ENCODE measurements at places on chromosomes 3 and 15.

DNA sequence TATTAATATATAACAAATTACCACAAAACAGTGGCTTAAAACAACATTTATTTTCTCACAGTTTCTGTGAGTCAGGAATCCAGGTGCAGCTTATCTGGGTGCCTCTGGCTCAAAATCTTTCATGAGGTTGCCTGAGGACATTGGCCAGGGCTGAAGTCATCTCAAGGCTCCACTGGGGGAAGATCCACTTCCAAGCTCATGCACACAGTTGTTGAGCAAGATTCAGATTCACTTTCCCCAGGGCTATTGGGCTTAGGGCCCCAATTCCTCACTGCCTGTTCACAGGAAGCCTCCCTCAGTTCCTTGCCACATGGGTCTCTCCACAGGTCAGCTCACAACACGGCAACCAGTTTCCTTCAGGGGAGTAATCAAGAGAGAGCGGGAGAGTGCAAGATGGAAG is 35.0 kb downstream of the RFTN1 start:
- DNase-seq, result no peak

DNA sequence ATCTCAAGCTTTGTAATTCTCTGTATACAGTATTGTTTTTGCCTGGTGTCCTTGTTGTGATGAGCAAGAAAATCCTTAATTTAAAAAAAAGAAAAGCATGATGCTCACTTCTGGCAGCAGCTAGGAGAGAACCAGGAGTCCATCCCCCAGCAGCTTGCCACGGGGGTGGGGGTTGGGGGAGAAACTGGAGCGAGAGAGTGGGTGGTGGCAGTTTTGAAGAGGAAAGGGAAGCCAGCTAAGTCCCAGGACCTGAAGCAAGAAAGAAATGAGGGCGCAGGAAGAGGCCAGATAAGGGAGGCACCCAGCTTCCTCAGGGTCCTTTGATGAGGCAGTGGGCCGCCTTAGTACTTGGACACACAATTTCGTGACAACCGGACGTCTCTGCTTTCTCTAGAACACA is 23.5 kb downstream of the CHAC1 start:
- no peak for DNase-seq

DNA sequence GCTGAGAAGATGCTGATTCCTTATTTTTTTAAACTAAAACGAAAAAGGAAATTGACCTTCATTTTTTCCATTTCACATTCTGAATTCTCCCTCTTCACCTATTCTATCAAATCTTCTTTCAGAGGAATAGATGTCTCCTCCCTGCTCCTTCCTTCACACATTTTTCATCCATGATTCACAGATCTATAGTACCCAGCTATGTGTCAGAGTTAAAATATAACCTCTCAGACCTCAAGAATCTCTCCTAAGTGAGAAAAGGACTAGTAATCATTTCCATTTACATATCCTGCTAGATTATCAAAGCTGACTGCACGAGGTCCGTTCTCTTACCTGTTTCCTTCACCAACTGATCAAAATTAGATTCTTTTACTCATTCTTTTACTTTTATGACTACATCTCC is 1297.6 kb upstream of the ALCAM start:
- no peak for DNase-seq

DNA sequence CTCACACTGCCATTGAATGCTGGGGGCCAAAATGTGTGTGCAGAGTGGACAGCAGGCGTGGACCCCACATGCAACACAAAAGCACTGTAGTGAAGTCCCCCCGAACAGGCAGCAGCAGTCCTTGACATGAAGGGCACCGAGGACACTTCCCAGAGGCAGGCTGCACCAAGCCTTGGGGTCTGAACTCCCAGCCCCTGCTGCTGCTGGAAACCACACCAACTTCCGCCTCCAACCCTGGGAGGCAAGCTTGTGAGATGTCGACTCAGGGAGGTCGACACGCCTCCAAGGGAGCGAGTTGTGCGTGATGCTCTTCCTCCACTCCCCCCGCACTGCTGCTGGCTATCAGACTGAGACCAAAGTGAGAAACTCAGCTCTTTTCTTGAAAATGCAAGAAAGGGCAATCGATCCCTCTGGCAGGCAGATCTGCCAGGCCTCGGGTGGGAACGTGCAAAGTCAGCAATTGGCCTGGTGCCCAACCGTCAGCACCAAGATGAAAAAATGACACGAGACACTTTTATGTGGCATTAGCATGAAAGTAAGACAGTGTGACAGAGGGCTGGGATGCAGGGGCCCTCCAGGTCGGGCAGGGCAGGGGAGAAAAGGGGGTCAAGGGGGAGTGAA is 43.6 kb downstream of the WHAMM start:
- no peak for DNase-seq

DNA sequence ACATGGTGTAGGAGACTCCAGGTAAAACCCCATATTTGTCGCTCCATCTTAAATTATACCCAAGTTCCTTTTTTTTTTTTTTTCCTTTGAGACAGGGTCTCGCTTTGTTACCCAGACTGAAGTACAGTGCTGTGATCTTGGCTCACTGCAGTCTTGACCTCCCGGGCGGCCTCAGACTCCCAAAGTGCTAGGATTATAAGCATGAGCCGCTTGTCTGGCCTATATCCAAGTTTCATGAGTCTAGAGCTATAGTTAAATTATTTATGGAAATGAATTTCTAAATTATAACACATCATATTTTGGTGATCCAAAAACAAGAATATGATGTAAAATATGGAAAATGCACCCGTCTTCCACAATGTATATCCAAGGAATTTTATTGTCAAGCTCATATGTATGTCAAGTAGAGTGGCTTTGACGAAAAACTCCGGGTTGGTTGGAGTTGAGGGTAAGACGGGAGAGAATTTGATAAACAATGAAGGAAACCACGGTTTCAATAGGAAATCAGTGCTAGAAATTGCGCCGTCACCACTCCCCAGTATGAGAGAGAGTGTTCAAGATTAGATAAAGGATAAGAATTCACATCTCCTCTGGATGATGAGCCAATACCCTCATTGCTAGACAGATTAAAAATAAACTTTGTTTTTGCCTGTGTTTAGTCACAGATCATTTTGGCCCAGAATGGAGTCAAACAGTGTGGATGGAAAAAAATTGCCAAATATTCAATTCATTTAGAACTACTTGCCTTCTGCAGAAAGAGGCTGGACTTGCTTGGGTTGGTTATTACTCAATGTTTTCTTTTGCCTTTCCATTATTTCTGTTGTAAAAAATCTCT is 209.2 kb upstream of the NR2F2 start:
- DNase-seq, result no peak

DNA sequence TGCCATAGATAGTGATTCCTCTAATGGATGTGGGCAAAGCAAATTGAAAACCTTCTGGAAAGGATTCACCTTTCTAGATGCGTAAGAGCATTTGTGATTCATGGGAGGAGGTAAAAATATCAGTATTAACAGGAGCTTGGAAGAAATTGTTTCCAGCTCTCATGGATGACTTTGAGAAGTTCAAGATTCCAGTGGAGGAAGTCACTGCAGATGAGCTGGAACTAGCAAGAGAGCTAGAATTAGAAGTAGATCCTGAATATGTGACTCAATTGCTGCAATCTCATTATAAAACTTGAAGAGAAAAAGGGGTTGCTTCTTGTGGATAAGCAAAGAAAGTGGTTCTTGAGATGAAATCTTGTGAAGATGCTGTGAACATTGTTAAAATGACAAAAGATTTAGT is 88.0 kb upstream of the ACKR4 start:
- DNase-seq, result no peak

DNA sequence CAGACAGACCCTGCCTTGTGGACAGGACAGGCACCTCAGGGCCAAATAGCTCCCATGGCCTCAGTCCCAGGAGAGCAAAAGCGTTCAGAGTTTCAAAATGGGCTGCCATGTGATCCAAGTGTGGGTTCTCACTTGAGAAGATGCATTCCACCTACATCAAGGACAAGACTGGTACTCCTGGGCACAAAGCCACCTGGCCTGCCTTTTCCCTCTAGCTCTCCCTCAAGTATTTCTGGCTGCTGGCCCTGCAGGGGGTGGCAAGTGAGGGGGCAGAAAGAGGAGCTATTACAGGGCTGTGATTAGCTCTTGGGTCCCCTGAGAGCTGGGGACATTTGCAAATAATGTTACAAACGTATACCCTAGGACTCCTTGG is 6.5 kb upstream of the COL7A1 start:
- no peak for DNase-seq

- no peak for DNase-seq
Measured at GRCh38 chr15:36053746-36054145, 507.8 kb upstream of the DPH6 start.

- no peak for DNase-seq
Measured at GRCh38 chr15:64251121-64251520, 88.3 kb upstream of the PPIB start.
